HL-60 (cell line): ENCODE measurements at places on chromosomes 5 and 9.

- DNase-seq, result no peak
Observed at GRCh38 chr5:69484891-69485290, 7.7 kb upstream of the OCLN start.

- DNase-seq, result no peak
Observed at GRCh38 chr5:169561893-169562292, 21.7 kb upstream of the SPDL1 start.

DNA sequence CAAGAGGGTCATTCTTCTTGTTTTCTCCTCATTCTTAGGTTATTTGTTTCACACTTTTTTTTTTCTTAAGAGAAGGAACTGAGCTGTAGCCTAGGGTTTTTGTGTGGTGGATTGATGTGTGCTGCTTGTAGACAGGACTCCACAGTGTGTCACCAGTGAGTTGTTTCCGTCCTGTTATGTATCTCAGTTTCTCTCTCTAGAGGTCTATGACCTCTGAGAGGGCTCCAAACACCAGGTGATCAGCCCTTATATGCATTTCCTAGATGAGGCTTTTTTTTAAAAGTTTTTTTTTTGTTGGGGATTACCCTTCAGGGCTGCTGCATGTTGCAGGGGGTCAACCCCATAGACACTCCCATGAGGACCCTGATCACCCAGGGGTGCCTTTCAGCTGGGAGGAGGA, 124.2 kb upstream of the MAST4 start:
- DNase-seq, result no peak

- no peak for DNase-seq
Observed at GRCh38 chr9:87107072-87107471, 159.8 kb upstream of the GAS1 start.

DNA sequence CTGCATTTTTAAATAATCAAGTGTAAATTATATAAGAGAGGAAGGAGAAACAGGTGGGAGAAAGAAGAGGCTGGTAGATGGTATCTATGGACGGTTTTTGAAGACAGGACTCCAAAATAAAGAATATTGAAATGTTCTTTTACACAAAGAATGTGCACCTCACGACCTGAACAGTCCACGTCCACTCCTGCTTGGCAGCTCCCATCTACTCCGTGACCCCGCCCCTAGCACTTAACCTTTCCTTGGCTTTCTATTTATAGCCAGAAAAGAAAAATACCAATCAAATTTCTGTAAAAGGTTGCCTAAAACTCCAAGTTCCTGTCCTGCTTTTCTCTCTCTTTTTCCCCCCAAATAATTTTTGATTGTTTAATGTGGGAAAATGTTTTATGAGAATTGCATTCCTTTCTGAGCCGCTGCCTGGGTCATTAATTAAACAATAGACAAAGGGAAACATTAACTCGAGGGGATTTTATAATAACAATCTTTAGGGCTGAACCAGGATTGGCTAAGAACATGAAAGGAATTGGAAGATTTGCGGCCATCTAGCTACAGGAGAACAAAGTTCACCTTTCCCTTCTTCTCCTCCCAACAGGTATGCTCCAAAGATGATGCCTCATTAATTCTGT, 173.6 kb upstream of the MAP3K1 start:
- DNase-seq, result no peak
